ENCODE measurements at places on chromosomes 7 and 10.
A peak's percentile ranks its signal among the peaks of the same experiment; 100 is the strongest.

GRCh38 chr10:124886195-124886594 is 55.7 kb upstream of the ZRANB1 start:
- DNase-seq, result no peak

DNA sequence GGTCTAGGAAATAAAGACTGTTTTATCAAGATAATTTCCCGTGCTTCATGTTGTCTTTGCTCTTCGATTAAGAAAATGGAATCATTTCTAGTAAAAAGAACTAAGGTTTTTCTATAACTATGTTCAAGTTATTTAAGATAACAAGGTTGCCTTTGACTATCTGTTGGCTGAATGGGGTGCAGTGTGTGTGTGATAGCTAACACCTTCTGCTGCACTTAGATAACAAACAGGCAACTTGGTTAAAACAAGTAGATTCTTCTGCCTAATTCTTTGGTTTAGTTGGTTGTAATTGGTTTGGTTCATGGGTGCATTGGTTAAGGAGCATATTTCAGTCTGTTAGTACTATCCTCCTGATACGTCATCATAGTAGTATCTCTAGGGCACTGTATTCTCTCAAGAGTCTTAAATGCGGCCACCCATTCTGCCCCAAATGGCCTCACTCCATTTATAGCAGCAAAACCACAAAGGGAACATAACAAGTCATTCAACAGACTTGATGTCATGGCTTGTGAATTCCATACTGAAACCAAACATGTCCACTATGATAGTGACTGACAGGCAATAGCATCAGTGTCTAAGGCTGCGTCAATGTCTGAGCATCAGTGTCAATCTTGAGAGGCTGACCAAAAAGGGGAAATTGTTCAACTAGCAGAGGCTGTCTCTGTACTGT is 55.7 kb downstream of the CCDC3 start:
- DNase-seq, result no peak

GRCh38 chr7:70072220-70072619 is 473.9 kb downstream of the AUTS2 start:
- no peak for DNase-seq

DNA sequence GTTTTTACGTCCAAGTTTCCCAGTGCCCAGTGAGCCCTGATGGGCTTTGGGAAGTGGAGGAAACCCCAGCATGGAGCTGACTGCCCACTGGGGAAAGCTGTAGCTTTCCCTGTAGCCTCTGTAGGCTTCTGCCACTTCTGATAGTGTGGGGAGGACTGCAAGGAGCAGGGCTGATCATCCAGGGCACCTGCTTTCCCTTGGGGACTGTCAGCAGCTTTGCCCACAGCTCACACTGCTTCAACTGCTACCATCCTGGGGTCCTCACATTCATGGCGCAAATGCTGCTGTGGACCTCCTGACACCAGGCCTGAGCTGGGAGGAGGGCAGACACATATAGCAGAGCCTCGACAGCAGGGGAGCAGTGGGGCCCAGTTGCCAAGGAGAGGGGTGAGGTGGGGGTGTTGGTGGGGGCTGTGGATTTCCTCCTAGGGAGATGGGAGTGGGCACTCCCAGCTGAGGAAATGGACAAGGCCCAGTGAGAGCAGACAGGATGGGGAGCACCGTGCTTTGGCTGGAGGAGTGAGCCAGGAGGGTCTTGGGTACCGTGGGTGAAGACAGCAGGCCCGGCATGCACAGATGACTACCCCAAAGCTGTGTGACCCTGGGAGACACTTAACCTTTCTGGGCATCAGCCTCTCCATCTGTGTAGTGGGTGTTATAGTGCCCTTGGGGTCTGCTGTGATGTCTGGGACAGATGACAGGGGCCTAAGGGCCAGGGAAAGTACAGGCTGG is 16.2 kb downstream of the RAMP3 start:
- no peak for DNase-seq

DNA sequence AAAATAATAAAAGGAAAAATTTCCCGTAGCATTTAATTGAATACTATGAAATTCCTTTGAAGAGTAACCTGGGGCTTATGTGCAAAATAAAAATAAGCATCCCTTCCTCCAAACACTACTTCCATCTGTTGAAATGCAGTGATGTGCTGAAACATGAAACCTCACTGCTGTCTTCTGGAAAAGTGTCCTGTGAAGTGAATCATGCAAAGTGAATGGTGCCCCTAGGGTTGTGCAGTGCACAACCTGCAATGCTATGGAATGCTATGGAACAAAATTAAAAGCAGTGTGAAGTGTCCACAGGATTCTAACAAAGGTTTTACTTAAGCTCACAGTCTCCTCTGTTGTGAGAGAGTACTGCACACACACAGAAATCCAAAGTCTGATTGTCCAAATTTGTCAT is 480.9 kb downstream of the ETV1 start:
- no peak for DNase-seq

DNA sequence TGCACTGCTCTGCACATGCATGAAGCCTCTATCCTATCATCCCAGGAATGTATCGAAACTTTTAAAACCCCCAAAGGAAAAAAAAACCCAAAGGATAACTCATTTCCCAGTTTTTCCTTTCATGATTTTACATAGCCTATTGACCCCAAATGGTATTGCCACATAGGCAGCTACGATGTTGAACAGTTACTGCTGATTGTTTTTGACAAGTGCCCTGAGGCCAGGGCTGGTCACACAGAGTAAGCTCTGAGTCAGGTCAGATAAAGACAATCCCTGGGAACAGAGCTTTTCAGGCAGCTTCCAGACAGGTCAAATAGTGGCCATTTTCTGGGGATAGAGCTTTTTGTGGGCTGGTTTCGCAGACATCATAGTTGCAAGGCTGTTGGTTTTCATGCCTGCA is 52.1 kb downstream of the MYL10 start:
- peak; percentile 50 for DNase-seq

DNA sequence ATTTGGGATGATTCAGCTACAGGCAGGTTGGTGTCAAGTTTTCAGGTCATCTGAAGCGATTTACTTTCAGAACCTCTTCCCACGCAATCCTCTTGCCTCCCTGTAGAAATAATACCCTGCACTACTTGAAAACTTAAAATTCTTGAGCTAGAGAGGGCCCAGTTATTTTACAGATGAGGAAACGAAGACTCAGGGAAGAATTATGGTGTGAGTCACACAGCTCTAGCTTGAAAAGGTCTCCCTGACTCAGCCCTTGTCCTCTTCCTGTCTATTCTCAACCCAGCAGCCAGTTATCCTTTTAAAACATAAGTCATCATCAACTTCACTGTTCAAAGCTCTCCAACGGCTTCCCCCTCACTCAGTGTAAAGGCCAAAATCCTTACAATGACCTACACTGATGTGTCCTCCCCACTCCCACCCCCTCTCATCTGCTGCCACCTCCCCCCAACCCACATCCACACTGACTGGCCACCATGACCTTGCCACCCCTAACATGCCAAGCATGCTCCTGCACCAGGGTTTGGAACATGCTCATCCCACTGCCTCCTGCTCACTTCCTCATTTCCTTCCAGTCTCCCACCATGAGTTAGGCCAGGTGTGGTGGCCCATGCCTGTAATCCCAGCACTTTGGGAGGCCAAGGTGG is 3.4 kb downstream of the DNMBP start:
- DNase-seq, result peak; percentile 69

DNA sequence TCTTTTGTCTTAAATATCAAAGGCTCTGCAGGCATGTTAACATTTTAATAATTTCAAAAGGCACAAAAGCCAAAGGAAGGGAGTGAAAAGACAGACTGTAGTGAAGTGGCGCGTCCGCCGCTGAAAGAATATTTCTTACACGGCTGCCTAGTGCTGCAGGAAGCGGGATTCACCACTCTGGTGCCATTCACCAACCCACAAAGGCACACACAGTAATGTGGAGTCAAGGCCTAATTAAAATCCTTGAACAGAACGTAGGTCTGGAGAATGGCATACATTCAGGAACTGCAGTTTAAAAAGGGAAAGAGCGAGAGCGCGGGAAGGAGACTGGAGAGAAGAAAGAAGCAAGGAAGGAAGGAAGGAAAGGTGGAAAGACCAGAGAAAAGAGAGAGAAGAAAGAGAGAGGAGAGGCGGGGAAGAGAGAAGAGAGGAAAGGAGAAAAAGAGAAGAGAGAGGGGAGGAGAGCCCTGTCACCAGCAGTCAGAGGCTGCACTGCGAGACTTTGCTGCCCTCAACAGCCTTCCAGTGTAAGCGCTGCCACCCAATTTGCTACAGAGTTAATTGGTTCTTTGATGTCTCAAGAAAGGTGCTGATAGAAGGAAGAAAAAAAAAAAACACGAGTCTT is 554.0 kb downstream of the MDFIC start:
- peak; percentile 85 for DNase-seq

GRCh38 chr10:77497748-77498147 is 139.9 kb downstream of the KCNMA1 start:
- DNase-seq, result no peak

DNA sequence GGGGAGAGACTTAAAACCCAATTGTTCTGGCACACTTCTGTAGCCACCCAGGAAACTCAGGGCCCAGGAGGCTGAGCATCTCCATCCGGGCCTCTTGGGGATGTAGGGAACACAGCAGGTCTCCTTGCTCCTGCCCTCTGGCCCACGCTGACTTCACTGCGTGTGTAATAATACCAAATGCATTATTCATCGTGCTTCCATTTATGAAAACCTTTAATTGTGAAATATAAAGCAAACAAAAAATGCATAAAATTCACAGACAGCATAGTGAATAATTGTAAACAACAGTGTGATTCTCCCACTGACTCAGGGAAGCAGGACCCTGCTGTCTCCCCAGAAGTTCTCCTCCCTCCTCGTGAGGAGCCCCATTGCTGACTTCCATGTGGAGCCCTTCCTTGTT is 70.3 kb upstream of the SHH start:
- DNase-seq, result no peak

GRCh38 chr7:18221377-18222293 is 194.0 kb upstream of the PRPS1L1 start:
- no peak for DNase-seq

GRCh38 chr7:36346260-36346831 is 43.3 kb upstream of the ANLN start:
- DNase-seq, result no peak

DNA sequence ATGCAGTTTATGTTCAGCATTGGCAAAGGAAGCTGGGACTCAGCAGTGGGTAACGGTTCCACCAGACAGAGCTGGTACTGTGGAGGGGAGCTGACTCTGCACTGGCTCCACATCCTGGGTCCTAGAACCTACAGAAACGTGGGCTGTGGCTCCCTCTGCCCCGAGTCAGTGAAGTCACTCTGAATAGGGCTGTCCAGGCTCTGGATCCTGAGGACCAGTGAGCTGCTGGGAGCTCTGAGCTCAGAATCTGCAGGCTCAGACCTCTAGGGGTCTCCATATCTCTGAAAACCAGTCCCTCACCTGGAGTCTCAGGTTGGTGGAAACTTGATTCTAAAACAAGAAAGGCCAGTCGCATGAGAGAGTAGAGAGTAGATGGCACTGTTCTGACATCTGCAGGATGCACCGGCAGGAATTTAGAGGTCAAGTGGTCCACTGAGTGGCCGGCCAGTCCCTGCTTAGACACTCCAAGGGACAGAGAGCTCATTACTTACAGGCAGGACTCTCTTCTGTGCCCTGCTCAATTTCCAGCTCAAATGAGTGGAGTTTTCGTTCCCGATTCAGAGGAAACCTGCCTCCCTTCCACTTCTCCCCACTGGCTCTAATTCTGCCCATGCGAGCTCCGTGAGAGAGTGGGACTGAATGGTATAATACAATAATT is 18.6 kb downstream of the NPFFR1 start:
- peak; percentile 88 for DNase-seq

DNA sequence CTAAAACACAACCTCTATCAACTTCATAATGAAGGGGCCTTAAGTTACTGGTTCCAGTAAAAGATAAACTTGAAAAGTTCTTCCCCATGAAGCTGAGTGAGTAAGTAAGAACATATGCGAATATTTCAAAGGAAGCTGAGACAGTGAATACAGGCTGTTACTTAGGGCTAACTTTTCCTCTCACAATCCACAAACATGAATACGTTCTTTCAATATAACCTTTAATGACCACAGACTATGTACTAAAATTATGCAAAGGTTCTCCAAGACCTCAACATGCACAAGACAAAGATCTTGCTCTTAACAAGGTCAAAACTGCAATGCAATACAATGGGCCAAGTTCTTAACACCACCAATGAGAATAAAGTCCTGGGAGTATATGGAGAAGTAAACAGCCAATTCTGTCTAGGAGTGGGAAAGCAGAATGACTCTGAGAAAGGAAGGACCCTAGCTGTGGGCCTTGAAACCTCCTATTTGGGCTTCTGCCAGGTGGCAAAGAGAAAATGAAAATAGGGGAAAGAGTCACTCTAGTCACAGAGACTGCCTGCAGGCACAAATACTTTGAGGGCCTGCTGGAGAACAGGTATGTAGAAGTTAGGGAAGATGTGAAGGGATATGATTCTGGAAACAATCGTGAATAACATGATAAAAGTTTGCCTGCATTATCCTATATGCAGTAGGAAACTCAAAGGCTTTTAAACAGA is 43.7 kb downstream of the OSBPL3 start:
- peak; percentile 37 for DNase-seq

DNA sequence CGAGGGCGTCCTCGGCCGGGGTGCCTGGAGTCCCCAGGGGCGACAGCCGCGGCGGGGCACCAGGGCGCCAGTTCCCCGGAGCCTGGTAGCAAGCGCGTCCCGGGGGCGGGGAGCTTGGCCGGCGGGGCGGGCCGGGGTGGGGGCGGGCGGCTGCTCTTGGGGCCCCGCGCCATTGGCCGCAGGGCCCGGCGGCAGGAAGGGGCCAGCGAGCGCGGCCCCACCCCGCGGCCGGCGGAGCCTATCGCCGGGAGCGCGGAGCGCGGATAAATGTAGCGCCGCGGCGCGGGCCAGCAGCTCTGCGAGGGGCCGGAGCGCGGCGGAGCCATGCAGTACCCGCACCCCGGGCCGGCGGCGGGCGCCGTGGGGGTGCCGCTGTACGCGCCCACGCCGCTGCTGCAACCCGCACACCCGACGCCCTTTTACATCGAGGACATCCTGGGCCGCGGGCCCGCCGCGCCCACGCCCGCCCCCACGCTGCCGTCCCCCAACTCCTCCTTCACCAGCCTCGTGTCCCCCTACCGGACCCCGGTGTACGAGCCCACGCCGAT is at the start of gene HHEX:
TSS of gene HHEX (plus strand) at position 293 of the 548 bp plus-strand sequence. CDS start at position 325, 32 bp downstream.
- DNase-seq, result peak; percentile 52

DNA sequence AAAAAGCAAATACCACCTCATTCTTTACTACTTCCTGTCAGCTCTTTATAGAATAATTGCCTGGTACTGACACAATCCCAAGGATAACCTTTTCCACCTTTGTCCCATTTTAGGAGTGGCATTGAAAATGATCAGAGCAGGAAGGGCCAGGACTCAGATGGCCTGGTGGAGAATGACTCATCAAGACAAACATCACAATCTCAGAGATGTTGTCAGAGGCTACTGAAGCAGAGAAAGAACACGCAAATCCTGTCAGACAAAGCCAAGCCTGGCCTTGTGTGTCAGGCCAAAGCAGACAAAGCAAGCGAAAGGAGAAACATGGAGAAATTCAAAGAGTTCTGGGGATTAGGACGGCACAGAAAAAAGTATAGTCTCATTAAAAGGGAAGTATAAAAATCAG is 40.9 kb downstream of the NSUN6 start:
- peak; percentile 58 for DNase-seq
